Right lobe of liver (tissue), 6 donors: ENCODE measurements at places on chromosomes 7 and 10.

DNA sequence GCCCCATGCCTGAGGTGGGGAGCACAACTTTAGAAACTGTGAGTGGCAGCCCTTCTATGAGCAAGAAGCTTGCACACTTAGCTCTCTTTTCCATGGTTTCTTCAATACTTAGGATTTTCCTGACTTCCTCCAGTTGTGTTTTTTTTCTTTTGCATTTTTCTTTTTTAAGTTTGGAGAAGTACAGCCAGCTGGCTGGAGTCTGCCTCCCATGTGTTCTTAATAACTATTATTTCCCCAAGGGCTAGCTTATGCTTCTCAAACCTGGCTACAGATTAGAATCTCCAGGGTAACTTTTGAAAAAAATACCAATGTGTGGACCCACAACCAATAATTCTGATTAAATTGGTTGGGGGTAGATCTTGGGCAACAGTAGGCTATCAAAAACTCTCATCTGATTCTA, 37.4 kb upstream of the MEOX2 start:
- H3K27ac ChIP-seq = no peak overlapping the region
- H3K4me3 ChIP-seq = no peak overlapping the region
- DNase-seq = no peak
- H3K36me3 ChIP-seq = no peaks in the 10 kb centered on the region

GRCh38 chr10:60424971-60425370, 35.3 kb upstream of the ANK3 start:
- H3K4me1 ChIP-seq = peaks cover 33% of the 10 kb centered on the region
- no peaks in the 10 kb centered on the region for H3K27me3 ChIP-seq
- no peak overlapping the region for H3K27ac ChIP-seq
- DNase-seq = no peak

DNA sequence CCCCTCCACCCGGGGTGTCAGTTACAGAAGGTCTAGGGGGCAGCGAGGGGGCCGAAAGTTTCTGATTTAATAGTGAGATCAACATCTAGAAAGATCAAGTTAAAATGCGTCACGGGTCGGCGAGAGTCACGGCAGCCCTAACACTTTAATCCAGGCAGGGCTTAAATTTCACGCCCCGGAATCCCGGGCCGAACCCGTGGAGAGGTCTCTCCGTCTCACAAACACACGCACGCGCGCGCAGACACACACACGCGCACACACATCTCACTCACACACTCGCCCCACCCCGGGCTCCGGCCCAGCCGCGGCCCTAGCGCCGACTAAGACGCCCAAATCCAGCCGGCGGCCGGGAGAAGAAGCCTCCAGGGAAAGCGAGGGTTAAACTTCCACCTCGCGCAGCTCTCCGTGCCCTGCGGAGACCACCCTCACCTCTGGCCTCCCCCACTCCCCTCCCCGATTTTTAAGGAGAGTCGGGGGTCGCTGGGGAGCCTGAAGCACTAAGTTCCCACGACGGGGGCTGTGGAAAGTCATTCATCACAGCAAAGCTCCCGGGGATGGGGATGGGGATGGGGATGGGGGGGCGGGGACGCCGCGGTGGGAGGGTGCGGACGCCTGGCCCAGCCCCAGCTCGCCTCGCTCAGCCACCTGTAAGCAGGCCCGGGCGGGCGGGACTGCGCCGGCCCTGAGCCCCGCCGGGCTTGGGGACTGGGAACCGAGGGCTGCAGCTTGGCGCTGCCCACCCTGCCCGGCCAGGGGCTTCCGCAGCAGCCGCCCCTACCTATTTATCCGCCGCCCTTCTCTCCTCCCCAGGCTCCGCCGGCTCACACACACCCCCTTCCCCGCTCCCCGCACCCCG, 1.6 kb downstream of the PDGFA start:
- peak overlapping the region; percentile 81 for H3K27ac ChIP-seq
- H3K36me3 ChIP-seq = no peaks in the 10 kb centered on the region
- H3K27me3 ChIP-seq = peaks cover 19% of the 10 kb centered on the region
- no peak for DNase-seq

DNA sequence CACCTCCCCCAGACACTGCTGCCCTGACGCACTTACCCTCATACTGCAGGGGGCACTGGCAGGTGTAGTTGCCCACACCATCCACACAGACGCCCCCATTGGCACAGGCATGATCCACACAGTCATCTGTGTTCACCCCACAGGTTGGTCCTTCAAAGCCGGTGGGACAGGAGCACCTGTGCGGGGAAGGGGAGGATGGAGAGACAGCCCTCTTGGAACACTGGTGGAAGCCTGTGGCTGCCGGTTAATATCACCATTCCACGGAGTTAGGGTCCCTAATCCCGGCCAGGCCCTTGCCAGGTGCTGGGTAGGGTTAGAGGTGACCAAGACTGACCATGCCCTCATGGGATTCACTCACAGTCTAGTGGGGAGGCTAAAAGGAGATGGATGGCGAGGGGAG, 171.8 kb downstream of the SLIT1 start:
- H3K4me1 ChIP-seq = no peaks in the 10 kb centered on the region
- H3K27ac ChIP-seq = no peak overlapping the region
- DNase-seq = no peak
- H3K36me3 ChIP-seq = no peaks in the 10 kb centered on the region
- H3K27me3 ChIP-seq = no peaks in the 10 kb centered on the region

GRCh38 chr7:45670227-45670626, 96.1 kb downstream of the ADCY1 start:
- DNase-seq = no peak
- no peaks in the 10 kb centered on the region for H3K4me1 ChIP-seq
- H3K4me3 ChIP-seq = no peak overlapping the region
- H3K27ac ChIP-seq = no peak overlapping the region
- no peaks in the 10 kb centered on the region for H3K27me3 ChIP-seq

GRCh38 chr10:127694580-127695193, 42.3 kb upstream of the FOXI2 start:
- no peak overlapping the region for H3K4me3 ChIP-seq
- H3K4me1 ChIP-seq = no peaks in the 10 kb centered on the region
- H3K36me3 ChIP-seq = no peaks in the 10 kb centered on the region
- H3K27ac ChIP-seq = no peak overlapping the region

DNA sequence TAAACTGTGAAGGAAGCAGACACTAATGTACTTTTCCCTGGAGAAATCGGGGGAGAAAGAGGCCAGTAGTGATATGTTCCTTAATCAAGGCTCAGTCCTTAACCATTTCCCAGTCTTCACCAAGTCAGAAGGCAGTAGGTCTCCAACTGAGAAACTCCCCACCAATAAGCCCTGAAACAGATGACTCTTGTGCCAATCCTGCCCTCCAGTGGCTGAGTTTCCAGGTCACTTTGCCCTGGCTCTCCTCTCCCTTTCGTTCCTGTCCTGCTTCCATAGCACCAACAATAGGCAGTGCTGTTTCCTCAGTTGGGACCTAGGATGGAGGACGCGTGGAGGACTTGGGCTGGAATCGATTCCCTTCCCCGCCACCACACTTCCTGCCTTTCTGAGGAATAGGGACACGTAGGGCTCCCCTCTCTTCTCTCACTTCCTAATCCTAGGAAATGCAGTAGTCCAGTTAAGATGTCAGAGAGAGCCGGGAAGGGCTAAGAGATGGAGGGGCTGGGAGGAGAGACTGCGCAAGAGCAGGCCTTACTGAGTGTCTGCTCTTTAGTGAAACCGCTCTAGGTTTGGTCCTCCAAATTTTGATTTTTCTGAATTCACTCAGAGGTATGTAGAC, 23.4 kb downstream of the ATOH7 start:
- no peaks in the 10 kb centered on the region for H3K36me3 ChIP-seq
- H3K27ac ChIP-seq = no peak overlapping the region
- no peaks in the 10 kb centered on the region for H3K27me3 ChIP-seq
- no peaks in the 10 kb centered on the region for H3K4me1 ChIP-seq
- peak; percentile 74 for DNase-seq

GRCh38 chr7:91537260-91538152, 273.3 kb downstream of the FZD1 start:
- no peaks in the 10 kb centered on the region for H3K27me3 ChIP-seq
- no peak overlapping the region for H3K27ac ChIP-seq
- no peak overlapping the region for H3K4me3 ChIP-seq
- H3K36me3 ChIP-seq = no peaks in the 10 kb centered on the region
- no peak for DNase-seq
- H3K4me1 ChIP-seq = no peaks in the 10 kb centered on the region

DNA sequence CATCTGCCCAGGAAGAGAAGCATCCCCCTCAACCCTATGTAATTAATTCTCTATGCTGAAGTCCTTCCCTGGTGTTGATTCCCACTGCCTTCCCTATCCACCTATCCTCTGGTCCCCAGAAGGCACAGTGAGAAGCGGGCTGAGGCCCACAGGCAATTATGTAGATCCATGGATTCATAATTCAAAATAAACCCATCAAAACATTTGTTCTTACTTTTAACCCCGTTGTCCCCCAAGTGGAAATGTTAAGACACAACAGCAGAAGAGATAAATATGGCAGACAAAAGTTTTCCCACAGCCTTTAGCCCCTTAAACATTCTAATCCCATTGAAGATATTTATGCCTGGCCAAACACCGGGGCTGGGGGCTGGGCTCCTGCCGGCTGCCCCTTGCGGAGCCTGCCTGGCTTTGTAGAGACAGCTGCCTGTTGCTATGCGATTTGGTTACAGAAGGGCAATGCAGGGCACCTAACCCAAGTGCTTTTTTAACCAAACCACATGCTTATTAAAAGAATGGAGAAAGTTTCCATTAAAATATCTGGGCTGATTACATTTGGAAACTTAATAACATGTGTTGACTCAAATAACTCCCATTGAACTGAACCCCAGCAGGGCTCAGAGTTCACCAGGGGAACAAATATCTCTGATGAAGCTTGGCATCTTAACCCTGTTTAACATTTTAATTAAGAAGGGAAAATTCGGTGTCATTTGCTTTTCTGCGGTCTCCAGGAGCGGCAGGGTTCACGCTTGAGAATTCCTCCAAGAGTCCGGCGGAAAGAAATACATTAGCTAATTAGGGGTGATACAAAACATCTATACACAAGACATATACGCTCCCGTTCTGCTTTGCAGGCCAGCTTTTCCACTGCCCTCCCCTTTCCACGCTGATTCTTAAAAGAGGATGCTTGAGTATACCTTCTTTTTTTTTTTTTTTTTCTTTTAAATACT, 110.8 kb upstream of the FGFR2 start:
- H3K4me3 ChIP-seq = no peak overlapping the region
- no peak for DNase-seq
- H3K27ac ChIP-seq = no peak overlapping the region
- H3K36me3 ChIP-seq = no peaks in the 10 kb centered on the region

DNA sequence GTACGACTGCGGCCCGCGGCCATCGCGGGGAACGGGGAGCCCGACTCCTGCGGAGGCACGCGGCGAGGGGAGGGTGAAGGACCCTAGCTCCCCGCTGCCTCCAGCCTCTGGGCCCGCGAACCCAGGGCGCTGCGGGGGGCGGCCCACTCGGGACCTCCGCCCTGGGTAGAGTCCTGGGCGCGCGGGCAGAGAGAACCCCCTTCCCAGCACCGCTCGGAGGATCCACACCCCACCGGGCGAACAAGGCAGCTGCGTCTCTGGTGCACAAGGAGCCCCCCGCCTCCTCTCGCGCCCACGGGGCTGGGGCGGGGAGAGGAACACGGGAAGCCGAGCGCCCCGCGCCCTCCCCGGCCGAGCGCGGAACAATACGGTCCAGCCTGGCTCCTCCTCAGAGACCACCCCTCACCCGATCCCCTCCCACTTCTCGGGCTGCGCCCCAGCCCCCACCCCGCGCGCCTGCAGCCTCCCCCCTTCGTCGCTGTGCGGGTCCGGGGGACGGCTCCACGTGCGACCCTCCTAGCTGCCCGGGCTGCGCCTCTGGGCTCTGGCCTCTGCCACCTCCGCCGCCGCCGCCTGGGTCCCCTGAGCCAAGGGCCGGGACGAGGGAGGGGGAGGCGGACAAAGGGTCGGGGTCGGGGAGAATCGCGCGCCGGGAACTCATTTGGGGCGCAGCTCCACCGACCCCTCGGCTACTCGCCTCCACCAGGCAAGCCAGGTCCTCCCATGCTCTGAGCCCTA, at the start of gene WDR86:
TSS of gene WDR86 (minus strand) at position 372 of the 738 bp plus-strand sequence. CDS start 449 bp downstream, outside the sequence.
- peak within 1 kb of the TSS; percentile 32 for H3K4me3 ChIP-seq
- no peak for DNase-seq

DNA sequence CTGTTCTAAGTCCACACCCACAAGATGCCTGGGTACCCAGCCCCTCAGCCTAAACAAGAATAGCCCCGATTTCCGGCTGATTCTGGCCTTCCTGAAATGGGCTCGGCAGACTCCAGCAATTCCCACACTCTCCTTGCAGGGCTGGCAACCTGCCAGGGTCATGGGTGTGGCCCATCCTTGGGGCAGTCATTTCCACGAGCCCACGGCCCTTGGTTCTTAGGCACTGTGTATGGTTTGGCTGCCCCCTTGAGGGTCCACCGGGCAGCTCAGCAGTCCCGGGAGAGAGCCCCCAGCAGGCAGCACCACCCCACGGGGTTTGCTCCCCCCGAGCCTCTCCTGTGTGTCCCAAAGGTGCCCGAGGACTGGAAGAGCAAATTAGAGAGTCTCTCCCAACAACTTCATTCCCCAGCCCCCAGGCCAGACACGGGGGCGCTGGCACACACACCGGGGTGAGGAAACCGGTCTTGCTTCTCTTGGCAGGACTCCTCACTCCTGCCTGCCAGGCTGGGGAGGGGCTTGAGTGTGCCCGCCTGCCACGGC, 142.2 kb downstream of the EMX2 start:
- H3K27ac ChIP-seq = no peak overlapping the region
- no peaks in the 10 kb centered on the region for H3K36me3 ChIP-seq
- H3K4me1 ChIP-seq = no peaks in the 10 kb centered on the region
- no peak for DNase-seq
- no peaks in the 10 kb centered on the region for H3K27me3 ChIP-seq

GRCh38 chr10:121131426-121132265, 280.5 kb downstream of the WDR11 start:
- no peaks in the 10 kb centered on the region for H3K27me3 ChIP-seq
- H3K27ac ChIP-seq = no peak overlapping the region
- DNase-seq = no peak
- H3K4me1 ChIP-seq = no peaks in the 10 kb centered on the region

DNA sequence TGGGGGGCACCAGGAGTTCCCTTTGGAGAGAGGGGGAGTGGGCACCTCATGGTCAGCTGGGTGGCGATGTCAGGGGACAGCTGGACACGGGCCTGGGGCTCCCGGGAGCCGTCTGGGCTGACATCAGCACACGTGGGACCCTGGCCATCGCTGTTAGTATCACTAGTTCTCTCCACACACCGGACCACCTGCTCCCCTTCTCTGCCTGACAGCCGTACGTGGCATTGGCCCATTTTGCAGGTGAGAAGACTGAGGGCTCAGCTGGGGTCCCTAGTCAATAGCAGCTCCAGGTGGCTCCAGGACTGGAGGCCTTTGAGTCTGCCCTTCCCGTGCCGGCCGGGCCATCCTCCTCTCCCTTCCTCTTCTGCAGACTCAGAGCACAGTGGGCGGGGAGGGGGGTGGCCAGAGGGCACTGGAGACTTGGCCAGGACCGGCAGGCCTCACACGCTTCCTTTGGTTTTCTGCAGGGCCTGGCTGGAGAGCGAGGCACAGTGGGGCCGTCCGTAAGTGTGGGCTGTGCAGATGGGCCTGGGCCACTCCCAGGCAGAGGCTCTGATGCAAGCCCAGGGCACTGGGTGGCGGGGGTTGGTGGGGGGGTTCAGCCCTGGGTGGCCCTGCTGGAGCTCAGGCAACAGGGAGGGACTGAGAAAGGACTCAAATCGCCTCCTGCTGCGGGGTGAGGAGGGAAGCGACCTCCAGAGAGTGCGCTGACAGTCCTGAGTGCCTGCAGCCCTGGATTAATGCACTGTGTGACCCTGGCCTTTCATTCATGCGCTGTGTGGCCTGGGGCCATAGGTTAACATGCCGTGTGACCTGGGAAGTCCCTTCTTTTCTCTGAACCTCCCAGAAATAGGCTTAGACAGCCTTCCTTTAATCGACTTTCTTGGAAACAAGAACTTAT, 78.2 kb downstream of the MYL10 start:
- H3K4me3 ChIP-seq = no peak overlapping the region
- no peaks in the 10 kb centered on the region for H3K27me3 ChIP-seq
- H3K4me1 ChIP-seq = no peaks in the 10 kb centered on the region
- DNase-seq = peak; percentile 42
- H3K36me3 ChIP-seq = no peaks in the 10 kb centered on the region
